Globus pallidus (tissue), 1 donor: ENCODE measurements at places on chromosomes 7 and 10.

- no peak for DNase-seq
Measured at GRCh38 chr7:36951257-36951697, 227.0 kb upstream of the AOAH start.

DNA sequence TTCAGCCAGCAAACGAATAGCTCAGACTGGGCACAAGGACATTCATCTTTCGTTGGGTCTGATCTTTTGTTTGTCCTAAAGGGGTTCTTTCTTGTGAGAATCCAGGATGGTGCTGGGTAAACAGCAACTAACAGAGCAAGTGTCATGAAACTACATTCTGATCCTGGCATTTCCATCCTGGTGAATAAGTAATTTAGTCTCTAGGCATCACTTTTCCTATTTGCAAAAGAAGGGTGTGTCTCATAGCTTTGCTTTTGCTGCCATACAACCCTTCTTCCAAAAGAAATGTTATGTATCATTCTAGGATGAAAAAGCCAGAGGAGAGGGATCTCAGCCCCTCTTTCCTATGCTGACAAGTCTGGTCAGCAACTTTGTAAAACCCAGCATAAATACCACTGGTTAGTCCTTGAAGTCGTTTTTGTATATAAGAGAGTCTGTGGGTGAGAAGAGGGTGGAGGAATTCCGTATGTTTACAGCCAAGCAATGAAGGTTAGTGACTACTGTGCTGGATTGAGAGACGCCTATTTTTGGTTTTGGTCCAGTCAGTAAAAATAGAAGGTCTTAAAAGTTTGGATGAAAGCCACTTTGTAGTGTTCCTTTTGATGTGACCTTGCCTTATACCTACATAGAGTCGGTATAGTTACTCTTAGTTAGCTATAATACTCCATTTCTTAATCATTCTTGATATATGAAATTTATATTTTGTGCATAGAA, 88.4 kb upstream of the SLC25A13 start:
- DNase-seq, result no peak

DNA sequence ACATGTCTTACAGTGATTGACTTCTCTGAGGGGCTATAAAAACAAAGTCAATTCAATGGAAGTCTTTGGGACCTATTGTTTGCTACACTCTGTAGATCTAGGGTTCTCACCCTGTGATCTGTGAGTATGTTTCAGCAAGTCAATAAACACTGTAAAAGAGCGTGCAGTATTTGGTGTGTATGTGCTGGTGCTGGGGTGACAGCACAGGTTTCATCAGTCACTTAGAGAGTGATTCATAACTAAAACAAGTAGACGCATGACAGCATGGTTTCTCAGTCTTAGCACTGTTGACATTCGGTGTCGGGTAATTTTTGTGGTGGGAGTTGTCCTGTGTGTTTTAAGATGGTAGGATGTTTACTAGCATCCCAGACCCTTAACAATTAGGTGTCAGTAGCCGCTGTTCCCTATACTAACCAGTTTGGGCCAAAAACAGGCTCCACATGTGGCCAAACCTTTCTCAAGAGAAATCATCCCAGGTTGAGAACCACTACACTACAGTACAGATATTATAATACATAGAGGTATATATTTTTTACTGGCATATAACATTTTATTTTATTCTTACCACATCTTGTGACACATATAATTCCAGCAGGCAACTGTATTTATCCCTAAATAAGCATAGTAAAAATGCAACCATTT, 411.8 kb downstream of the ARL4A start:
- no peak for DNase-seq

DNA sequence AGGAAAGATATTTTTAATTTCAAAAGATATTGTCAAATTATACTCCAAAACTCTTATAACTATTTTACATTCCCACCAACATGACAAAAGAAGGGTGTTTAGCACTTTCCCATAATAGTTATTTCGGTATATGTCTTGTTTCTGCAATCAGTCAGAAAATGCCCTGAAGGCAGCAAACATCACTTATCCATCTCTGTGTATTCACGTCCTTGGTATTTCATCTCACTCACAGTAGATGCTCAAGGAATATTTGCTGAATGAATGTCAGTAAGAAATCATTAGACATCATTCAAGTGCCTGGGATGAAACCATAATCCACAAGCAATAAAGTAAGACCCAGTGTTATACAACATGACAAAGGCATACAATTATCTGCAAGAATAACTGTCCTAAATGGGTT, 112.7 kb downstream of the GFRA1 start:
- no peak for DNase-seq

DNA sequence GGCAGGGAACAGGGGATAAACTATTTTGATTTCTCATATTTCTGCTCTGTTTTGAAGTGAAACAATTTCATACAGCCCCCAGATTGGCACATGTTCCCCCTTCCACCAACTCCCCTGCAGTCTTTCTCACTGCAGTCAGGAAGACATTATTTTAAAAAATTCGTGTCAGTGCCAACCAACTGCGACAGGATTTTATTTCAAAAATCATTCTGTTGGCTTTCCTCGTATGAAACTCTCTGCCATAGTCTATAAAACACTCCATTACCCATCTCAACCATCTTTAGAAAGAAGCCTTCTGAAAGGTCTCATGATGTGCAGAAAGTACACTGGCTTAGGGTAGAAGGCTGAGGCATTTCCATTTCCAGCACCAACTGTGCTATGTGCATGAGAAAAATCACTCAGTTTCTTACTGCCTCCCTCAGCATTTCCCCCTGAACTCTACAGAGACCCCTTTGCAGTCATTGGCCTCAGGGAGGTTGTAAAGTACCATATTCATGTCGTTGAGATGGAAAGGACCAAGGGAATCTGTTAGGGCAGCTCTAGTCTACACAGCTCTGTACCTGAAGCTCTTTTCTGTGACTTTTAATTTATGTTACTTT, 46.9 kb downstream of the STEAP1B start:
- no peak for DNase-seq

DNA sequence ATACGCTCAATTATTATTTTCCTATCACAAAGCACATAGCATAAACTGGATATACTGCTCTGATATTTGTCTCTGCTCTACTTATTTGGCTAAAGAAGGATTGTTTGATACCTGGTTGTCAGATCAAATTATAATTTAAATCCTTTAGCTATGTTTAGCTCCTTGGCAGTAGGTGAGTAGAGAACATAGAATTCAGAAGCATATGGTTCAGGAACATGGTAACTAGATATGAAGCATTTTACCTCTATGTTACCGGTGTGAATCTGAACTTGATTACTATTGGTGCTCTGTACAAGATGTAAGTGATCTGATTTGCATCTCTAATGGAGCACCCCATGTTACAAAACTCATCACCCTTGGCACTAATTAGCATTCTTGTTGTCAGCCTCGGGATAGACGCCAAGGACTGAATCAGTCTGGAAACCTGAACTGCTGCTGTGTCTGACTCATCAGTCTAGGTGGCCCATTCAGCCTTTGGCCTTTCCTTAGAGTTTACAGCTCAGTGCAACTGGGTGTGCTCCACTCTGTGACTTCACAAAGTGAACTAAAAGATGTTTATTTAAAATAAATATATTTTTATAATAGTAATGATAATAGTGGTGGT, 12.3 kb upstream of the MYPN start:
- DNase-seq, result no peak

GRCh38 chr7:55212176-55212575, 153.0 kb upstream of the LANCL2 start:
- no peak for DNase-seq

DNA sequence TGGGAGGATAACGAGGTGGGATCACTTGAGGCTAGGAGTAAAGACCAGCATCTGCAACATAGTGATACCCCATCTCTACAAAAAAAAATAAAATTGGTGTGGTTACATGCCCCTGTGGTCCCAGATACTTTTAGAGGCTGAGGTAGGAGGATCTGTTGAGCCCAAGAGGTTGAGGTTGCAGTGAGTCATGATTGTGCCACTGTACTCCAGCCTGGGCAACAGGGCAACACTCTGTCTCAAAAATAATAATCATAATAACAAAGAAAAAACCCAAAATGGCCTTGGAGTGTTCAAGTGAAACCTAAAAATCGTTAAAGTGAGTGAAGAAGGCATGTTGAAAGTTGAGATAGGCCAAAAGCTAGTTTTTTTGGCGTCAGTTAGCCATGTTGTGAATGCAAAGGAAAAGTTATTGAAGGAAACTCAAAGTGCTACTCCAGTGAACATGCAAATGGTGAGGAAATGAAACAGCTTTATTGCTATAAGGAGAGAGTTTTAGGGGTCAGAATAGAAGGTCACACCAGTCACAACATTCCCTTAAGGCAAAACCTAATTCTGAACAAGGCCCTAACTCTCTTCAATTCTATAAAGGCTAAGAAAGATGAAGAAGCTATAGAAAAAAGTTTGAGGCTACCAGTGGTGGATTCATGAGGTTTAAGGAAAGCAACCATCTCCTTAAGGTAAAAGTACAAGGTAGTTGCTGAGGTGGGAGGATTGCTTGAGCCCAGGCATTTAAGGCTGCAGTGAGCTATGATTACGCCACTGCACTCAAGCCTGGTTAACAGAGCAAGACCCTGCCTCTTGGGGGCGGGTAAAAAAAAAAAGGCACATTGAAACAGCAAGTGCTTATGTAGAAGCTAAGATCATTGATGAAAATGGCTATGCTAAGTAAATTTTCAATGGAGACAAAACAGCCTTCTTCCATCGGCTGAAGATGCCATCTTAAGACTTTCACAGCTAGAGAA, 45.4 kb upstream of the STOX1 start:
- DNase-seq, result no peak

DNA sequence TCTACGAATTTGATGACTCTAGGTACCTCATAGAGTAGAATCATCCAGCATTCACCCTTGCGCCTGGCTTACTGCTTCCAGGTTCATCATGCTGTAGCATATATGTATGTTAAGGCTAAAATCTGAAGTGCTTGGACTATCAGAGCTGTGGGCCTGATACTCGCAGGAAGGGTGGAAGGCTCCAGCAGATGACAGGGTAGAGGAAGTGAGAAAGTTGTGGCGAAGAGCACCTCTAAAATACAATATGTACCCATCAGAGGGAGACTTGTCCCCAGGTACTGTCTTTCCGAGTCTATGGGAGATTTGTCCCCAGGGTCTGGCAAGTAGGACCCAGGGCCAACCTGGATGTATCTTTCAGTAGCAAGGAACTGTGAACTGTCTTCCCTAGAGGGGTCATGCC, 48.1 kb upstream of the PLEKHA1 start:
- DNase-seq, result no peak

DNA sequence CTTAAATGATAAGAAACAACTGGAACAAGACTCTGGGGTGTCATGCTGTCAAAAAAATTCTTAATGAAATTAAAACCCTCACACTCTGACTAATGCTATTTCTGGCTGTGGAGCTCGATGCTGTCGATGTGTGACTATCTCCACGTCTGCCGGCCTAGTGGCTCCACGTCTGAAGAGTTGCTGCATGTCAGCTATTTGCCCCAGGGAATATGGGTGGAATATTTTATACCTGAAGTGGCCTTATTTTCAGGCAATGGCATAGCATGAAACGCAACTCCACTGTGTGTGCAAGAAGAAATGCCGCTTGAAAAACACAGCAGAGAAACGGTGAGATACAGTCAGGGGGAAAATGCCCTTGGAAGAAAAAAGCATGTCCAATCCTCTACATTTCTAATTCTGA, 50.9 kb upstream of the MGMT start:
- DNase-seq, result no peak

GRCh38 chr7:124840435-124840834, 74.8 kb upstream of the GPR37 start:
- peak; percentile 69 for DNase-seq

GRCh38 chr7:129741743-129742213, 130.3 kb downstream of the NRF1 start:
- peak; percentile 73 for DNase-seq

DNA sequence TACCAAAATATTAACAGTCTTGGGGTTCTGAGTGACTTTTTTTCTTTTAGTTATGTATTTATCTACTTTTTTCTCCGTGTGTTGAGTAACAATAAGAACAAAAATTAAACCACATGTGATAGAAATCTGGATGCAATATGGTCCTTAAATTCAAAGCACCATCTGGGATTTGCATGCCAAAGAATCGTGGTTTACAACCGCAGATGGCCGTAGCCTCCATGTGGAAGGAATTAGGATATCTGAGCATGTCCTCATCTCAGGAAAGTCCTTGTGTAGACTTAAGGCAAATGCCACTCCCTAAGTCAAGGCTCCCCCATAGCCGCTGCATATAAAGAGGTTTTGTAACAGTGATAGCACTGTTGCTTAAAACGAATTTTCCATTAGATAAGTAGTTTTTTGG, 304.0 kb downstream of the ZEB1 start:
- DNase-seq, result no peak

- no peak for DNase-seq
Measured at GRCh38 chr10:43013065-43013464, 63.8 kb upstream of the RET start.

GRCh38 chr10:95263864-95264226, 27.0 kb downstream of the PDLIM1 start:
- DNase-seq, result no peak

DNA sequence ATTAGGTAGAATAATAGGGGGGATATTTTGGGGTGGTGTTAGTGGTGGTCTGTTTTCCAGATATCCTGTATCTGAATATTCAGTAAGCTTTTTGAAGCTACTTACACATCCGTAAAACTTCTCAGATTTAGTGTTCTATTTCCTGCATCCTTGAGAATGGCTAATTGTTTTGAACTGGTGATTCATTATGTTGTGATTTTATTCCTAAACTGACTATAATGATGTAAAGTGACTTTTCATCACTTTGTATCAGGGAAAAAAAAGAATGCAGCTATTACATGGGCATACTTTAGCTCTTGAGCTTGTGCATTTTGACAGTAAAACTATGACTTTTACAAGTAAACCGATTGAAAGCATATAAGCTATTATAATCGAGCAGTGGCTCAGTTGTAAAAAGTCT, 18.2 kb downstream of the WAC start:
- no peak for DNase-seq

DNA sequence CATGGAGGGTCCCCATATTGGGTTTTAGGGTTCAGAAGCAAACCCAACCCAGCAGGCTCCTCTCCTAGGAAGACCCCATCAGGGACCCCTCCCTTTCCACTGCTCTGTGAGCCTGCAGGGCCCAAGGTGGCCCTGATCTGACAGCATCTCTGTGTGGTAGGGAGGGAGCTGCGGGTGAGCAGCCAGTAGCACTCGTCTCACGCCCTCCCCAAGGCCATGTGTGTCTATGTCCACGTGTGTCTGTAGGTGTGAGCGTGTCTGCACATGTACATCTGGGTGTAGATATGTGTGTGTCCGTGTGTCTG, 103.5 kb upstream of the FAM20C start:
- no peak for DNase-seq

DNA sequence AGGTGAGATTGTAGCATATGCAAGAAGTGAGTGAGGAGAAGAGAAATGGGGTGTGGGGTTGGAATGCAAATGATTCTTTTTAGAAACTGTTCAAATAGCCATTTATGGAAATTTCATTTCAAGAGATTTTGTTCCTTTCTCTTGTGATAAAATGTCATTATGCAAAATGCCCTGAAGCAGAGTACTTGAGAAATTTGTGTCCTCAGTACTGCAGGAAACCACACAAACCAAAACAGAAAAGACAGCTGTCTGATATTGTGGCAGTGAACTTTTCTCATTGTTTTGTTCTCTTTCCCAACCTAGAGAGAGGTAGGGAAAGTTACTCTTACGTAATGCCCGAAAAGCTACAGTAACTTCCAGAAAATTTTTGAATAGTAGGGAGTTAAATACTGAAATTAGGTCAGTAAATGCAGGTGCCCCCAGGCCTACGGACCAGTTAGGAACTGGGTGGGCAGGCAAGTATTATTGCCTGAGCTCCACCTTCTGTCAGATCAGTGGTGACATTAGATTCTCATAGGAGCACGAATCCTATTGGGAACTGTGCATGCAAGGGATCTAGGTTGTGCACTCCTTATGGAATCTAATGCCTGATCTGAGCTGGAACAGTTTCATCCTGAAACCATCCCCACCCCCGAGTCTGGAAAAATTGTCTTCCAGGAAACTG, 34.0 kb downstream of the DLD start:
- no peak for DNase-seq

- no peak for DNase-seq
Measured at GRCh38 chr7:158140538-158141220, 446.9 kb downstream of the PTPRN2 start.
